ENCODE measurements at places on chromosomes 16 and 17.

- DNase-seq: no peak
Observed at GRCh38 chr16:11857161-11857560, 5.8 kb upstream of the RSL1D1 start.

- DNase-seq: no peak
Observed at GRCh38 chr17:76569607-76570279, 15.9 kb downstream of the ST6GALNAC2 start.

- no peak for DNase-seq
Observed at GRCh38 chr17:72382971-72383722, 262.3 kb downstream of the SOX9 start.

DNA sequence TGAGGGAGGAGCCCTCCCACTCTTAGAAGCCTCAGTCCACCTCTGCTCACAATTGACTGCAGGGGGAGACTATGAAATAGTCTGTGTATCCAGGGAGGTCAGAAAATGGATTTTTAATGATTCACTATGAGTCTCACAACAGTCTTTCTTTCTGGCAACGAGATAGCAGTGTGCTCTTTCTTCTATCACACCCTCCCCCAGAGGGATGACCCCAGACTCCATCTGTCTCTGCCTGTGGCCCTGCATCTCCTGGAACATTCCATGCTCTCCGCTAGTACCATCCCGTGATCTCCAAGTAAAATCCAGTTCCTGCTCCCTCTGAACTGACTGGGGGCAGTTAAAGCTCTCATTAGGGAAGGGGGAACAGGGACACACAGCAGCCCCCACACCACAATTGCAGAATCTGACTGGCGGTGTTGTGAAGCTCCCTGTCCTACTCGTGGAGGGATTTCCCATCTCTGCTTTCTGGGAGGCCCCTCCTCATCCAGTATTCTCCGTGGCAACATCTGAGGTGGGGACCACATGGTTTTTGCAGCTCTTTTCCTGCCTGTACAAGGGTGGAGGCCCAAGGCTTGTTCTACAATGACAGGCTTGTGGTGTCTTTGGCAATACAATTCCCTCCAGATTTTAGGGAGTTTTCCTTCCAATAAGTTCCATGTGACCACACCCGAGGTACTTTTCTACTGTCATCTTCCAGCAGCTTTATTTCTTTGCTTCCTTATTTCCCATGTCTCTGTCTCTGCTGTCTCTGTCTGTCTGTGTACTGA lies 19.4 kb downstream of the NATD1 start:
- DNase-seq: no peak

DNA sequence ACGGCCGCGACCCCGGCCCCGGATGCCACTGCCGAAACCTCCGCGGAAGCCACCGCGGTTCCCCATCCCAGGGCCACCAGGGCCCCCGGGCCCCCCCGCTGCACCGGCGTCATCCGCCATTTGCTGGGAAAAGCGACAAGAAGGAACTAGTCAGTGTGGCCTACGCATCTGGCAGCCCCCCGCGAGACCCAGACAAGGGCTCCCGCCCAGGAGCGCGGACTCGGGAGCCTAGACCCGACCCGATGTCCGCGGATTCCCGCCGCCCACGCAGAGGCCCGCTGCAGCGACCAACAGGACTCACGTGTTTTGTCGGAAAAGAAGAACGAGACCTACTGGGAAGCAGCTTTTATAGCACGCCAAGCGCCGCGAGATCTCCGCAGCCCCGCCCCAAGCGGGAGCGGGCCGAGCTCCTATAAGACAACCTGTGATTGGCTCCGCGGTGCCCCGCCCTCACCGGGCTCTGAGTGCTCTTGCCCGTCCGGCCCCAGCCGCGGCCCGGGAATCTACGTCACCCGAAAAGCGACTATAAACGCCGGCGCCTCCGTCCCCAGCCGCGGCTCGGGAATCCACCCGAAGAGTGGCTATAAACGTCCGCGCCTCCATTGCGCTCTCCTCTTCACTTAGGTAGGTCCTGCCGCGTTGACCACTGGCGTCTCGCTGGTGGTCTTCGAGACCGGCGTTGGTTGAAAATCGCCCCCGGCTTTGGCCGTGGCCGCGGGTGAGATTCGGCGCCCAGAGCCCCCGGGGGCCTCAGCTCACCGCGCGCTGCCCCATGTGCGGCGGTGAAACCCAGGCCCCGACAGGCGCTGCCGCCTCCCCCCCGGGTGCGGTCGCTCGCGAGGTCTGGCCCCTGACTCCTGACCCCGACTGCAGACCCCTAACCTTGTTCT lies at the start of gene RPS2:
RPS2 (minus strand) TSS at position 321 of the 890 bp plus-strand sequence; CDS start at position 120, 201 bp downstream.
- DNase-seq: peak; percentile 100

- no peak for DNase-seq
Observed at GRCh38 chr17:72900654-72900971, 191.9 kb downstream of the SLC39A11 start.

DNA sequence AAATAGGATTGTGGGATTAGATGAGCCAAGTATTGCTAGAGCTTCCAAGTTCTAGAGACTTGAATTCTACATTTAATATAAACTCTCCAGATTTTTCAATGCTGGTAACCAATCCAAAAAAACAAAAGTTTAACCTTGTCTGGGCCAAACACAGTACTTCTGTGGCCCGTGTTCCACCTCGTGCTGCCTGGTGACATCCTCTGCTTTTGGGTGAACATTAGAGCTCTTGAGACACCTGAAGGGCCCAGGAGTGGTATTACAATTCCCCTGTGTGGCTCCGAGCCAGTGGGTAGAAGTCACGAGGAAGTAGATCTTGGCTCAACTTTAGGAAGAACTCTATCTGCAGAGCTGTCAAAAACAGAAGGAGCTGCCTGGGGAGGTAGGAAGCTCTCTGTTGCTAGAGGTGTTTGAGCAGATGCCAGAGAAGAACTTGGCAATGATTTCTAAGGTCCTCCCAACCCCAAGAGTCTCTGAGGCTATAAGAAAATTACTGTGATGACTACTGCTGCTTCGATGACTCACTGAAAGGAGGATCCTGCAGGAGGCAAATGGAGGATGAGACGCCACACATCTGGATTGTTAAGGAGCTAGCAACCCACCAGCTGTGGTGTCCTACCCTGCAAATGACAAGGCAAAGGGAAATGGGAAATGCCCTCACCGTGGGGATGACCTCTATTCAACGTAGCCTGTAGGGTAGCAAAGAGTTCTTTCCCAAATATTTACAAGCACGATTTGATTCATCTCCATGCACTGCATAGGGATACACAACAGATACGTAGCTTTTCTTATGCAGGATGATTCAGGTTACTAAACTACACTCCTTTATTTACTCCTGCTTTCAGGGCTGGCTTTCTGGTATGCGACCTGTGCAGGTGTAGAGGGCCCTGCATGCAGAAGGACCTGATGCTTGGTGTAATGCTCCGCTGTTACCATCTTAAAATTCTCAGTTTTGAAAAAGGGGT lies 45.8 kb upstream of the GAS7 start:
- no peak for DNase-seq
